Colonic mucosa (tissue), 4 donors: ENCODE measurements at places on chromosomes 5 and 9. TPM values are rescaled to one million over a fixed set of nuclear protein-coding genes. Genes with fewer than 3 reads are reported as not detected.

TMEM38B gene
- 38.2 TPM for total RNA-seq

BTNL8 gene
- 88.1 TPM for total RNA-seq

GCNT4 gene
- 0.25 TPM for total RNA-seq

ZDHHC11B gene
- 1.4 TPM for total RNA-seq

UBLCP1 gene
- total RNA-seq, result 11.8 TPM

ENTPD2 gene
- total RNA-seq, result 22.1 TPM

FREM1 gene
- 1.1 TPM for total RNA-seq

CRB2 gene
- total RNA-seq, result 2.4 TPM

DTWD2 gene
- 11.7 TPM for total RNA-seq

DNA sequence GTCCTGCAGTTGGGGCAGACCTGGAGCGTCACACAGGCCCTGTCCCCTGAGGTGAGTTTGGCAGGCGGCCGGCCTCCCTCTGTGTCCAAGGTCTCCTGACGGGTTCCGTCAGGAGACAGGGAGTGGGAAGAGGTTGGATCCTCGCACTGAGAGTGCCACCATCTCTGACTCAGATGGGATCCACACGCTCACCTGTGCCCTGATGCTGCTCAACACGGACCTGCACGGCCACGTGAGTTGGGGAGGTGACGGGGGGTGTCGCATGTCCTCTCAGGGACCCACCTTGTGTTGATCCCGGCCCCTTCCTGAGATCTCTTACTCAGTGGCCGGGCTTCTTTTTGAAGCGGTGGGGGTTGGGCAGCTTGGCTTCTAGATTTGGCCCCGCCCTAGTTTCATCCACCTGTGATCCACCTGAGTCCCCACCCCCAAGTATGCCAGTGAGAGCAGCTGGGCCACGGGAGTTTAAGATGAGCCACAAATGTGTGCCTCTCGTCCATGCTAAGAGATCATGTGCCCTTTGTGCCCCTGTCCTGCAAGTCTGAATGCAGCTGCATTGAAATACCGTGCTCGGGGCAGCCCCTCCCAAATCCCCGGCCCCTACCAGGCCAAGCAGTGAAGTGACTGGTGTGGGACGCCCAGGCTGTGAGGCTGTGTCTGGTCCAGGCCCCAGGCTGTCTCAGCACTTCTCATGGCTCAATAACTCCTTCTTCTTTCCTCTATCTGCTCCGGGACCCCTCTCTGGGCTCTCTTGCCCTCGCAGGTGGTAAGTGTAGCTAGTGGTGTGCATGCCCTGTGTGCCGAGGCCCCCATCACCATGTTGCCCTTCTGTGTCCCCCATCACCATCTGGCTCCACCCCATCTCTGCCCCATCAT, 27.2 kb downstream of the PSD2 start:
- H3K36me3 ChIP-seq, result no peaks in the 10 kb centered on the region
- H3K4me3 ChIP-seq, result no peak overlapping the region
- no peaks in the 10 kb centered on the region for H3K27me3 ChIP-seq
- no peaks in the 10 kb centered on the region for H3K4me1 ChIP-seq

DNA sequence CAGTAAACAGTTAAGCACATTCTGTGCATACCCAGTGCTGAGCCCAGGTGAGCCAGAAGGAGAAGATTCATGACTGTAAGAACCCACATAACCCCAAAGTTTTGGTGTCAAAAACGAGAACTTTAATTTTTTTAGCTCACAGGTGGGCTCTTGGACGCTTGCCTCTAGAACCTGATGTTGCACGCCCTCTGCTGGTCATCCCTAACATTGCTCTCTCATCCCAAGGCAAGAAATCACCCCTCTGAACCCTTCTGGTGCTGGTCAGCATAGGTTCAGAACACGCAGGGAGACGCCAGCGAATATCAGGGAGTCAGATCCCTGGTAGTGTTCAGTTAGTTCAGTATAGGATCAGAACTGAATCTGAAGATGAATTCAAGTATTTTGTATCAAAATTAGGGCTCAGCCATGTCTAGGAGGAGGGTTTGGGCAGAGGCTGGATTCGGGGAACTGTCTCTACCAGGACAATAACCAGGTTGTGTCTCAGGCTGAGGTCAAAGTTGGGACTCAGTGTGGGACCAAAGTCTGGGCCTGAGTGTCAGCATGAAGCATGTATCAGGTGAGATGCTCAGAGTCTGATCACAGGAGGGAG, 4.1 kb upstream of the DNAJB5 start:
- peak; percentile 70 for DNase-seq
- H3K4me1 ChIP-seq, result no peaks in the 10 kb centered on the region
- no peak overlapping the region for H3K4me3 ChIP-seq
- no peak overlapping the region for H3K27ac ChIP-seq

- no peak overlapping the region for H3K27ac ChIP-seq
- H3K36me3 ChIP-seq, result no peaks in the 10 kb centered on the region
- no peaks in the 10 kb centered on the region for H3K27me3 ChIP-seq
- H3K4me3 ChIP-seq, result no peak overlapping the region
Observed at GRCh38 chr5:90111364-90112032, 298.1 kb downstream of the CETN3 start.

- no peaks in the 10 kb centered on the region for H3K27me3 ChIP-seq
- DNase-seq, result peak; percentile 91
Observed at GRCh38 chr5:109410389-109411148, 795 bp upstream of the PJA2 start.

GRCh38 chr9:2082772-2083171, 67.6 kb downstream of the SMARCA2 start:
- H3K27me3 ChIP-seq, result no peaks in the 10 kb centered on the region
- peaks cover 6% of the 10 kb centered on the region for H3K36me3 ChIP-seq
- DNase-seq, result no peak
